ENCODE measurements at places on chromosomes 5 and 9. TPM values are rescaled to one million over a fixed set of nuclear protein-coding genes. Genes with fewer than 3 reads are reported as not detected.

DNA sequence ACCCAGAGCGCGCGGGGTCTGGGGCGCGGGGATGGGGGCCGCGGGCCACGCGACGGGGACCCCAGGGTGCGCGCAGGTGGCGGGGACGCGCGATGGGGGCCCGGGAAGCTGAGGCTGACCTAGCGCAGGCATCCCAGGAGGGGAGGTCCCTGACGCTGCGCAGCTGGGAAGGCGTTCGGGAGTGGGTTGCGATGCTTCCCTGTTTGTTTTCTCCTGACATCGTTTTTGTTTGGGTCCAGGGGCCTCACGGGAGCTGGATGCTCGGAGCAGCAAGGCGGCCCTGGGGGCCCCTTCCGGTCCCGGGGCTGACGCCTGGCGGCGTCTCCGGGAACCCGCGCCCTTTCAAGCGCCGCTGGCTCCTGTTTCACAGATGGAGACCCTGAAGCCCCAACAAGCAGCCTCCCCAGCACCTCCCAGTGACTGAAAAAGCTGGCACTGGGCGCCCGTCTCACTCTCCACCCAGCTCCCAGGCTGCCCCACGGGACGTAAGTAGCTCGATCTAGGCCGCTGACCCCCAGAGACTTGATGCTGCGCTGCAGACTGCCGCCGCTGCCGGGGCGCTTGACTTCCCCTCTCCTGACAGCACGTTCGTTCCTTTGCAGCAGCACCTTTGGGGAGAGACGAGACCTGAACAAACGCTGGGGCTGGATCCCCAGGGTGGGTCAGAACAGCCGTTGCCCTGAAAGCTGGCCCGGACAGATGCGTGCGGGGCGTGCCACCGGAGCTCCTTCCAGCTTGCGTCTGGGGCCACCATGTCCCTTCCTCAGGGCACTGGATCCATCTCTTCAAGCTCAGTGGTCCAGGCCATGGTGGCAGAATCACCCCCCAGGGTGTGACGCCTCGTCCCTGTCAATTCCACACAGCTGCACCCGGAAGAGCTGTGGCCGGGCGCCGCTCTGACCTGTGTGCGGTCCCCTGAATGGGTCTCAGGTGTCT lies 593 bp downstream of the BRD3OS start:
- H3K27ac ChIP-seq, result no peak overlapping the region
- peak; percentile 74 for DNase-seq
- peaks cover 5% of the 10 kb centered on the region for H3K36me3 ChIP-seq
- no peaks in the 10 kb centered on the region for H3K27me3 ChIP-seq

DNA sequence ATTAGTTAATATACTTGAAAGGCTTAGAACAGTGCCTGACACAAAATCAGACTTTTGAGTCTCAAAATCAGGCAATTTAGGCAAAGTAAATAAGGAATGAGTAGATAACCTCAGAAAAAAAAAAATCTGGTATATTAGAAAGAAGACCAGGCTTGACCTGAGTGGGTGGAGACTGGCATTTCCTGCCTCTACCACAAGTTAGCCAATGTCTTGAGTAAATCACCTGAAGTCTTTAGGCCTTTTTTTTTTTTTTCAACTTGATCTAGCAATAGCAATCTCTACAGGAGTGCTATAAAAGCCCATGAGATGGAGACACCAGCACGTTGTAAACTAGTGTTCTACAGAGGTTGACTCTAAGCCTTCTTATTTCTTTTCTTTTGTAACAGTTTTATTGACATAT lies 104.2 kb upstream of the RASEF start:
- no peaks in the 10 kb centered on the region for H3K27me3 ChIP-seq
- H3K27ac ChIP-seq, result no peak overlapping the region
- H3K36me3 ChIP-seq, result no peaks in the 10 kb centered on the region
- DNase-seq, result peak; percentile 11
- H3K4me3 ChIP-seq, result no peak overlapping the region

GRCh38 chr9:136328011-136328621 lies 777 bp downstream of the GPSM1 start:
- H3K27ac ChIP-seq, result peak overlapping the region; percentile 69
- DNase-seq, result peak; percentile 69
- peak overlapping the region; percentile 70 for H3K4me3 ChIP-seq
- H3K27me3 ChIP-seq, result peaks cover 16% of the 10 kb centered on the region
- H3K4me1 ChIP-seq, result peaks cover 45% of the 10 kb centered on the region

- H3K27me3 ChIP-seq, result no peaks in the 10 kb centered on the region
- DNase-seq, result no peak
- no peaks in the 10 kb centered on the region for H3K36me3 ChIP-seq
- no peaks in the 10 kb centered on the region for H3K4me1 ChIP-seq
- H3K4me3 ChIP-seq, result no peak overlapping the region
- no peak overlapping the region for H3K27ac ChIP-seq
Measured at GRCh38 chr9:115747731-115748130, 405.9 kb upstream of the PAPPA start.

GRCh38 chr9:70076678-70077077 lies 33.0 kb downstream of the MAMDC2 start:
- no peaks in the 10 kb centered on the region for H3K27me3 ChIP-seq
- H3K36me3 ChIP-seq, result no peaks in the 10 kb centered on the region
- peaks cover 46% of the 10 kb centered on the region for H3K4me1 ChIP-seq
- no peak for DNase-seq

- no peak overlapping the region for H3K4me3 ChIP-seq
- no peaks in the 10 kb centered on the region for H3K4me1 ChIP-seq
- H3K27me3 ChIP-seq, result no peaks in the 10 kb centered on the region
Measured at GRCh38 chr5:117943541-117943940, 1044.8 kb downstream of the DTWD2 start.

The PCDHGA3 gene
- polyA plus RNA-seq, result not detected
